GM19239 (cell line): ENCODE measurements at places on chromosomes 13 and 19.
A peak's percentile ranks its signal among the peaks of the same experiment; 100 is the strongest.

- peak; percentile 89 for DNase-seq
Measured at GRCh38 chr19:50415661-50416033, 3.1 kb upstream of the SPIB start.

- DNase-seq, result no peak
Measured at GRCh38 chr13:111201304-111201940, 86.3 kb downstream of the ARHGEF7 start.

DNA sequence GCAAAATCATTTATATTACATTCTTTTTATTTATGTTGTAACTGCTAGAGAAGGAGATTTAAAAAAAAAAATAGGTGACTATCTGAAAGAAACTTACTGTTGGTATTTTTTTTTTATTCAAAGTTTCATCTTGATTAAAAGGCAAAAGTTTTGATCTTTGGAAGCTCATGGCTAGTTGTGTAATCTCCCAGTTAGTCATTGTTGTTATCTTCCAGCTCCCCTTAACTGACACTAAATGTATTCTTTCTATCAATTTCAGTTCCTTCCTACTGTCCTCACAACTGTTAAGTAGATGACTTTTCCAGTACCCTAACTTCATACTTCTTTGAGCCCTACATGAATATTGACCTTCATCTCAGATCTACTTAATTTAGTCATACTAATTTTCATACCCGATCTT is 71.1 kb downstream of the PIBF1 start:
- no peak for DNase-seq

- no peak for DNase-seq
Measured at GRCh38 chr13:50843257-50844083, at the start of gene DLEU7. Gene DLEU7 (minus strand): TSS chr13:50843692. CDS start chr13:50843646, 46 bp downstream.

DNA sequence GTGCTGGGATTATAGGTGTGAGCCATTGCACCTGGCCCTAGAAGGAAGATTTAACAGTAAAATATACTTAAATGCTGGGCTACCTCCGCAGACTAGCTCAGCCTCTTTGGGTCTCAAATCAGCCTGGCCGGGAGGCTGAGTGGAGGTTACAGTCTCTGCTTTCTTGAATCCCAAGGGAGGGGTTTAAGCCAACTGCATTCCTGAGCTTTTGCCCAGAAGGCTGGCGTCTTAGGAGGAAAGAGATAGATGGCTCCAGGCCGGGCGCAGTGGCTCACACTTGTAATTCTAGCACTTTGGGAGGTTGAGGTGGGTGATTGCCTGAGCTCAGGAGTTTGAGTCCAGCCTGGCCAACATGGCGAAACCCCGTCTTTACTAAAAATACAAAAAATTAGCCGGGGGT is 623 bp upstream of the C5AR1 start:
- no peak for DNase-seq

DNA sequence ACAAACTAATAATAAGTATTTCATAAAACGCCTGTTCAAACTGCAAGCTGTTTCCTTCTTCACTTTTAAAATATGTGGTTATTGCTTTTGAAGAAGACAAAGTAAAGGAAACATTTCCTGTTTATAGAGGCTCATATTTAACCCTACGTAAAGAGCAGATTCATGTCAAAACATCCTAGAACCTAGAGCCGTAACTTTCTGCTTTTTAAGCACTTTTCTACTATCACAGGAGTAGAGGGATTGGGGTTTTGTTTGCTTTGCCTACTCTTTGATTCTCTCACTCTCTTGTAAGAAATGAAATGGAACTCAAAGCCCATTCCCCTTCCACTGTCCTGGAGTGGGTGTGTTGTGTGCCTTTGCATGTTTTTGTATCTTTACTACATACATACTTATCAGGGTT is 54.0 kb upstream of the GPR183 start:
- no peak for DNase-seq

- no peak for DNase-seq
Measured at GRCh38 chr13:92825938-92826596, 400.5 kb upstream of the GPC6 start.

DNA sequence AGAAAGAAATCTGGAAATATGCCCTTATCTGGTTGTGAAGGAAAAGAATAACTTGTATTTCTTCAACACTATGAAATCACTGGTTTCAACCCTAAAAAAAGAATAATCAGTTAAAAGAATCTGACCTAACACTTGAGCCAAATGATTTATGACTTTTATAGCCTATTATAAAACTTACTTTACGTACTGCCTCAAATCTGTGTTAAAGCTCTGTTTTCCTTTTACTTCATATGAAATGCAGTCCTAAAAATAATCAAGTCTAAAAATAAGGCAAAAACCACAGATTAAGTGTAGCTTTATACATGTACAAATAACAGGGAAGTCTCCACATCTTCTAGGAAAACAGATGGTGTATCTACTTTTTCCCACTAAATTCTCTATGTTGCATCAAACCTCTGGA is 101.3 kb downstream of the VWA8 start:
- DNase-seq, result no peak

GRCh38 chr19:31160336-31160926 is 188.8 kb downstream of the TSHZ3 start:
- DNase-seq, result no peak

- DNase-seq, result no peak
Measured at GRCh38 chr13:23728807-23729206, 158.6 kb downstream of the TNFRSF19 start.

DNA sequence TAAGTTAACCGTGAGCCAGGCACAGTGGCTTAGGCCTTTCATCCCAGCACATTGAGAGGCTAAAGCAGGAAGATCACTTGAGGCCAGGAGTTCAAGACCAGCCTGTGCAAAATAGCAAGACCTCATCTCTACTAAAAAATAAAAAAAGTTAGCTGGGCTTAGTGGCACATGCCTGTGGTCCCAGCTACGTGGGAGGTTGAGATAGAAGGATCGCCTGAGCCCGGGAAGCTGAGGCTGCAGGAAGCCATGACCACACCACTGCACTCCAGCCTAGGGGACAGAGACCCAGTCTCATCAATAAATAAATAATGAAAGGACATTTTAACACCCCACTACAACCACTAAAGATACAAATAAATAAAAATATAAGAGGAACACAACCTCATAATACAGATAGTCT is 21.6 kb downstream of the LSM14A start:
- DNase-seq, result no peak

GRCh38 chr13:75318138-75318833 is 163.7 kb downstream of the TBC1D4 start:
- no peak for DNase-seq

- DNase-seq, result peak; percentile 82
Measured at GRCh38 chr19:45973553-45974338, at the start of gene NOVA2. Gene NOVA2 (minus strand): TSS chr19:45973865. CDS start chr19:45973351, 514 bp downstream.

DNA sequence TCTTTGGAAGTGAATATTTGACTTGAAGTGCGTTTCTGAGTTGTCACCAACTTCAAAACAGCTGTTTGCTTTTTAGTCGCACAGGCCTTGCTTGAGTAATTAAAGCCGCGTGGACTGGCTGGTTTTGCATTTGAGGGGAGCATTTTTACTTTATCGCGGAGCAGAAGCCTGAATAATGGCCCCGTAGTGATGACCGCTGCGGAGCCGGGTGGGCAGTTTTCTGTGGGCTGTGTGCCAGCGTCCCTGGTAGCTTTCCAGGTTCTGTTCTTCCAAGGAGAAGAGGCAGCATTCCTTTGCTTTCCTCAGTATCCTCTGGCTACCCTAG is 1.1 kb downstream of the NAA16 start:
- DNase-seq, result no peak

GRCh38 chr19:30289336-30289735 is 82.8 kb upstream of the ZNF536 start:
- no peak for DNase-seq

DNA sequence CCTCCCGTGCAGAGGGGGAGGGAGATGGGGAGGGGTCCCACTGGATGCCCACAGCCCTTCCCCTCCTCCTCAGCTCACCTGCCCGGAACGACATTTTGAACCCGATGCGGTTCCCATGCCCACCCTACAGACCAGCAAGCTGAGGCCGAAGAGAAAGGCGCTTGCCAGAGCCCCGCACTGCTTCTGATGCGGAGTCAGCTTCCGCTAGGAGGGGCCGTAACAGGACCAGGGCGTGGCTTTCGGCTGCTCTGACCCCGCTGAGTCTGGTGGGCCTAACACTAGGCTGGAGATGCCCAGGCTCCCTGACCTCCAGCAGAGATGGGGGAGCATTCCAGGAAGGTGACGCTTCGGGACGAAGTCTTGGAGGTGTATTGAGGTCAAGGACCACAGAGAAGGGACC is 6.7 kb downstream of the ONECUT3 start:
- DNase-seq, result no peak

GRCh38 chr13:50809133-50810090 is 34.1 kb downstream of the DLEU7 start:
- DNase-seq, result no peak

DNA sequence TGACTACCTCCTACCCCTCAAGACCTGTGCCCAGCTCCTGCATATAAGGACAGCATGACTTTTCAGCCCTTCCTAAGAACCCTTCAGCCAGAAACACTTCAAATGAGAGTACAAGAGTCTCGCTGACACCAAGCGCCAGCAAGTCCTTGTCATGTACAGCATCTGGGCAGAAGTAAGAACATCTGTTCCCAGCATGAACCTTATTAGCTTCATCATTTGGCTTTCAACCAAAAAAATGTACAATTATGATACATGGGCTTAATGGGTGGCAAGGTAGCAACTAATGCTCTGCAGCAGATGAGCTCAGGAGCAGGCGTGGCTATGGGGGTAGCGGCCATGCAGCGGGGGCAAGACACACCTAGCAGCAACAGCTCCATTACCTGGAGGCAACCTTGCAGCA is 487.6 kb downstream of the COG6 start:
- DNase-seq, result no peak

- DNase-seq, result peak; percentile 88
Measured at GRCh38 chr19:50414864-50415660, 3.7 kb upstream of the SPIB start.

DNA sequence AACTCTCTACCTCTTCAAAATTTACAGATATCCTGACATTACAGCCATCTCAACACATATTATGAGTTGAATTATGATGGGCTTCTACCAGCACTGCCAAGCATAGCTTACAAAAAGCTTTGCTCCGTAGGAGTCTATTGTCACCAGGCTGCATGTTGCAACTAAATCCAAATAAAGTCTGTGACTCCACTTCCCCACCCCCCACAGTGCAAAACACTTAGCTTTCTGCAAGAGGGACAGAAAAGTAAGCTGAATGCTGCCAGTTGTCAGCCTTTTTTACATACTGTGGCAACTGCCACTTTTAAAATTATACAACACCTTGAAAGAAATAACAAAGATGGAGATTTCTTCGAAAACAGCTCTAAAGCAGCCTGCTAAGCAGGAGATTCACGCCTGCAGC is 189.1 kb downstream of the FGF14 start:
- no peak for DNase-seq
